Iris pigment epithelial cell (primary cell): ENCODE measurements at places on chromosomes 7 and 10.

GRCh38 chr7:50418526-50419290 lies 31.4 kb downstream of the FIGNL1 start:
- no peak for DNase-seq

- no peak for DNase-seq
Measured at GRCh38 chr7:21260939-21261338, 166.9 kb upstream of the SP4 start.

DNA sequence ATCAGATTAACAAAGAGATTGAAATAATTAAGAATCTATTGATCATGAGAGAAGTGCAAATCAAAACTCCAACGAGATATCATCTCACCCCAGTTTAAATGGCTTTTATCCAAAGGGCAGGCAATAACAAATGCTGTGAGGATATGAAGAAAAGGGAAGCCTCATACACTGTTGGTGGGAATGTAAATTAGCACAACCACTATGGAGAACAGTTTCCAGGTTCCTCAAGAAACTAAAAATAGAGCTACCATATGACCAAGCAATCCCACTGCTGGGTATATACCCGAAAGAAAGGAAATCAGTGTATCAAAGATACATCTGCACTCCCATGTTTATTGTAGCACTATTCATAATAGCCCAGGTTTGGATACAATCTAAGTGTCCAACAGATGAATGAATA lies 13.8 kb downstream of the FGL2 start:
- DNase-seq: no peak

DNA sequence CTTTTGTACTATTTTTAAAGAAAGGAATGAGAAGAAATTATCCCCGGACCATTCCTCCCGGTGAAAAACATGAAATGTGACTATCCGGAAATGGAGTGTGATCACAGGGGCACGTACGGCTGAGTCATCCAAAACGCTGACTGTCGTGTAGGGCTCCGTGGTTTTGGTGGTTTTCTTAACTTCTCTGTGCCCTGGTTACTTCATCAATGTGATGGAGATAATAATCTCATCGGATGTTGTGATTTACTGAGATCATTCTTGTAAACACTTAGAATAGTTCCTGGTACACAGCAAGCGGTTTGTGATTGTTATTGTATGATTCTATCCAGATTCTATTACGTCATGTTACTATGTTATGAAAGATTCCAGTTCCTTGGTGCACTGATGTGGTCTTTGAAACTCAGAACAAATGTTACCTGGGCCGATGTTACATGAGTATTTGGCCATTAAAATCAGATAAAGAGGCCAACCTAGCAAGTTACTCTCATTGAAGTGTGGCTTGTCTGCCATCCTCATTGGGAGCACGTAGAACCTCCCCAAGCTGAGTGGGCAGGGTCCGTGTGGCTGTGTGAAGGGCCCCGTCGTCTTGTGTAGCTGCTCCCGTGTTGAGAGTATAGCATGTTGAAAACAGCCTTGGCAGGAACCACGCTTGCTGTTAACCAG lies 99.5 kb downstream of the CAMK1D start:
- peak; percentile 94 for DNase-seq

- no peak for DNase-seq
Measured at GRCh38 chr10:17735166-17735941, 16.6 kb upstream of the TMEM236 start.

GRCh38 chr7:74037609-74038008 lies 9.6 kb downstream of the ELN start:
- DNase-seq: no peak

DNA sequence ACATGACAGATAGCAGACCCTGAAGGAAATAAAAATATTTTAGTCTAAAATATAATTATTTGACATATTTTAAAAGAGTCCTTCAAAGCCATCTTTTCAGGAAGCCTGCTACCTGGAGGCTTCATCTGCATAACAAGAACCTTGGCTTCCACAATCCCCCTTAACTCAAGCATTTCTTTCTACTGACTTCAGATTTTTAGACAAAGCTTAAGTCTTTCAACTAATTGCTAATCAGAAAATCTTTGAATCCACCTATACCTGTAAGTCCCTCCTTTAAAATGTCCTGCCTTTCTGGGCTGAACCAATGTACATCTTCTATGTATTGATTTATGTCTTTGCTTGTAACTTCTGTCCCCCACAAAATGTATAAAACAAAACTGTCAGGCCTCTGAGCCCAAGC lies 23.5 kb upstream of the PRF1 start:
- no peak for DNase-seq

DNA sequence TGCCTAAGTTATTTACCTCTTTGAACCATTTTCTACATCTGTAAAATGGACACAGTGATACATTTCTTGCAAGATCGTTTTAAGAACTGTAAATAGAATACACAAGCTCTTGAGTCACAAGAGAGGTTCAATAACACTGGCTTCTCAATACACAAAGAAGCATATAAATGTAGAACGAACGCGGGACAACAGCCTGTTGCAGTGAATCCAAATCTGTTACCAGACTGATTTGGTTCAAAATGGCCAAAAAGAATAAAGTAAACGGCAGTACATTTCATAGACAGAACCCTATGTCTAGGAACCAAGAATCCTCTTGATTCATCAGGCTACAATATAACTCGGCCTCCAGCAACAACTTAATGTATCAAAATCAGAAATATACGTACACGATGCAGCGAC lies 701 bp downstream of the MTPAP start:
- no peak for DNase-seq

GRCh38 chr10:86258941-86259340 lies 107.7 kb downstream of the GRID1 start:
- DNase-seq: no peak

DNA sequence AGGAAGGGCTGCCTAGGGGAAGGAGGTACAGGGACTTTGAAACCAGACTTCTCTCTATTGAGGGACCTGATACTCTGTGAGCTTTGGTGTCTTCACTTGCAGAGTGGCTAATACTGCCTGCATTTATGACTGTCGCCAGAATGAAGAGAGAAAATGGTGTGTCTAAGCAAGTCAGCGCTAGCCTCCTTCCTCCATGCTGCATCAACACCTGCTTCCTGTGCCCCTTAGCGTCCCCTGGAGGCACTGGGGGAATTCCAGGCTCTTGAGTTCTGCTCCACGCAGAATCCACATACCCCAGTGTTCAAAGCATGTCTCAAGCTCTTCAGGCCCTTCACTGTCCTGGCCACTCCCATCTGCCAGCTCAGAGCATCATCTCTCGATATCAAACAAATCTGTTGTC lies 140.5 kb downstream of the PKD1L1 start:
- DNase-seq: no peak

DNA sequence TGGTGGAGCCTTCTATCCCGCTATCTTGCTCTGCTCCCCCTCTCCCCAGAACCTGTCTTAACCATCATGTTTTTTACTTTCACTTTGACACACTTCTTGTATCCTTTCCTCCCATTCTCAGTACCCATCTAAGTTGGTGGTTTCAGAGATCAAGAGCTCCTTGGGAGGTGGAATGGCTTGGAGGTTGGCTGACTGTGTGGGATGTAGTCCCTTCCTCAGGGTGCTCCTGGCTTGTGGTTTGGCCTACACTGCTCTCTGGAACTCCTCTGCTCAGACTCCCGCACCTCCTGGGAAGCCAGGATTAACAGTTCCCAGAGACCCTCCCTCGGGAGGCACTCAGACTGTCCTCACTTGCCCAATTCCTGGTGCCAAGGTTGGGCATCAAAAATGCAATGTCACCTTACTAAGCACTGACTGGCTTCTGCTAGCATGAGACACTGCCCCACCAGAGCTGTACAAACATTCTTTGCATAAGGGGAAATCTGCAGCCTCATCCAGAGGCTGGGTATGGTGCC lies 93.1 kb upstream of the NAMPT start:
- no peak for DNase-seq

DNA sequence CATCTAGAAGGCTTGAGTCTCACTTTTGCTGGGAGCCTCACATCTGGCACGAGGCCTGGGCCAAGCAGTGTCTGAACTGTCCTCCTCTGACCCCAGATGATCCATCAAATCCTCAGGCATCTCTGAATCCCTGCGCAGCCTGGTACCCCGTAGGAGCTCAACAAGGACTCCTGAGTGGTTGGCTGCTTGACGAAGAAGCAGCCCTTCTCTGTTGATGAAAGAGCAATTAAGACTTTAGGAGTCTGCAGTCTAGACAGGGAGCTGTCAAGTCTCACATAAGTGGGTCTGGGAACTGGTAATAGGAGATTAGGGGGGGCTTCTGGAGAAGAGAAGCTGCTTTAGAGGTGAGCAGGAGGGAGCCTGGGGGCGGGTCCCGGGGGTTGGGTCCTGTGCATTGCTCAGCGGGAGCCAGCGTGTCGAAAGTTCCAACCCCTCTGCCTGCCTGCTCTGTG lies 326.0 kb downstream of the RPS24 start:
- no peak for DNase-seq

DNA sequence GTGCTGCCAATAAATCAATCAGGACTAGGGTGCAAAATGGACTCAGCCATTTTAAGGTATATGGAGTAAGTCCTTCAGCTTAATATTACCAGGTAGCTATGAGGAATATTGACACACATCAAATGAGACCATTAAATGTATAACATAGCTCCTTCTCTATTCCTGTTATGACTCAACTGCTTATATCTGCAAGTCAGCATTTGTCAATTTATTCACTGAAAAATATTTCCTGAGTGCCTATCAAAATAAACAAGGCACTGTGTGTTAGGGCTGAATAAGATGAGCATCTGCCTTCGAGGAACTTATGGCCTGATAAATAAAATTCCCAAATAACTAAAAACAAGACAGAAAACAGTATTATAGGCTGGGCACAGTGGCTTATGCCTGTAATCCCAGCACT lies 113.8 kb downstream of the CDK6 start:
- DNase-seq: peak; percentile 75

DNA sequence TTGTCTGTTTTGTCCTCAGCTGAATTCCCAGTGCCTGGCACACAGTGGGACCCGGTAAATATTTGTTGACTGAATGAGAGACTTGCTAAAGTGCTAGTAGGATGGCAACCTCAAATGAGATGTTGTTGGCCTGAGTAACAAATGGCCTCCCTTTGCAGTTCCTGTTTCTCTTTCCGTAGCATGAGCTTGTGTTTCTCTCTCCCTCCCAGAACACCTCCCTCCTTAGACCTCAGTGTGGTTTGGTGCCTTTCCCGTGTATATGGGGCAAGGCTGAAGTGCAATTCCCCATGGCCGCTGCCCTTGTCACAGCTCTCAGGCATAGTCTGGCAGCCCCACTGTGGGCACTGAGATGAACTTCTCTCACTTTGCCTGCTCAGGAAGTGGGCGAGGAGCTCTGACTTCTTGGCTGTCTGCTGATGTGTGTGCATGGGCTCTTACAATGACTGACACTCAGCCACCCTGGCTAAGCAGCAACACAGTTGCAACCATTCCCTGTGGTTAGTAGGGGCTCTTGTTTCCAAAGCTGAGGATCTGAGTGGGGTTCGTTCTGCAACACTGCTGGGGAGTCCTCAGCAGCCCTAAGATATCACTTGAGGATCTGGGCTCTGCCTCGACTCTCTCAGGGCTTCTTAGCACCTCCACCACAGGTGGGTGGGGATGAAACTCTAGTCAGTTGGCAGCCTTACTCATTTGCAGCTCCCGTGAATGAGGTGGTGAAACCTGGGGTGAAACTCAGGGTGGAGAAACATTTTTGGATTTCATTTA lies 136.1 kb downstream of the ICA1 start:
- no peak for DNase-seq

- DNase-seq: peak; percentile 95
Measured at GRCh38 chr10:17348501-17349349, 105.7 kb downstream of the ST8SIA6 start.

DNA sequence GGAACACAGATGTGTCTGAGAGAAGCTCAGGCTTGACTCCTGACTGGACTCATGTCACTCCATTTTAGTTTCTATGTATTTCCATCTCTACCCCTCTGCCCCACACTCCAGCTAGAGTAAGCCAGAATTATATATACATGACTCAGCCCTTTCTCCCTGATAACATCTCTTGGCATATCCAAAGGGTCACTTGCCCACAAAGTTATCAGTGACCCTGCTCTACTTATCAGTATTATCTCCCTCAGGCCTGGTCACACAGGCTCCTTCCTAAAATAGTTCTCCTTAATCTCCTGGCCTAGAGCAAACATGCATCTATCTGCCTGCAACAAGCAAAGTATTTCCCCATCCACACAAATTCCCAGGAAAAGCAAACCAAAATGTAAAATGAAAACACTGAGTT lies 598.3 kb downstream of the SUGCT start:
- DNase-seq: no peak

DNA sequence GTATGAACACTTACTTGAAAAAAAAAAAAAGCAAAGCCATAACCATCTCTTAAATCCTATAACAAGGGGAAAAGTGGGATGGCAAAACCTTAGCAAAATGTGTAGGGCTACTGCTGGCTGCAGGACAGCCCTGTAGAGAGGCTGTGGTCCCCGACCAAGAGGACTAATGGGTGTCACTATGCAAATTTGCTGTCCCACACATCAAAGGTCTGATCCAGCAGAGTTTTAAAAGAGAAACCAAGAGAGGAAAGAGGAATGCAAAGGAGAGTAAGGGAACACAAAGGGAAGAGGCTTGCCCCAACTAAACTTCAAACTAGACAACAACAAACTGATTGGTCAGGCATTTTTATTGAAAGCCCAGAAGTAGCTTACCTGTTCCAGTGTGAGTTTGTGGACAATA lies 3.1 kb upstream of the ZNRF2 start:
- DNase-seq: no peak

DNA sequence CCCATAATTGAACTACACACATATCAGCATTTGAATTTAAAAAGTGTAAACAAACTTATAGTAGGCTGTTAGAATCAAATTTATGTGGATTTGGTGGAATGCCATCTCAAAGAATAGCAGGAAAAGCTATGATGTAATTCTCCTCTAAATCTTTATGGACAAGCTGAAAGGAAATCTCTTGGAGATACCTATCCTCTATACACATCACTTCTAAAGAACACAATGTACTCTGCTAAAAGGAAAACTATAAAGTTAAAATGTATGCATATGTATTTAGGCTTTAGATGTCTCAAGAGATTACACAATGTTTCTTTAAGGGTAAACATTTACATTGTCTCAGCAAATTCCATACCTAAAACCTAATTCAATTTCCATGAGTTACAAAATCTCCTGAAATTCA lies 323.3 kb downstream of the CRPPA start:
- peak; percentile 10 for DNase-seq

DNA sequence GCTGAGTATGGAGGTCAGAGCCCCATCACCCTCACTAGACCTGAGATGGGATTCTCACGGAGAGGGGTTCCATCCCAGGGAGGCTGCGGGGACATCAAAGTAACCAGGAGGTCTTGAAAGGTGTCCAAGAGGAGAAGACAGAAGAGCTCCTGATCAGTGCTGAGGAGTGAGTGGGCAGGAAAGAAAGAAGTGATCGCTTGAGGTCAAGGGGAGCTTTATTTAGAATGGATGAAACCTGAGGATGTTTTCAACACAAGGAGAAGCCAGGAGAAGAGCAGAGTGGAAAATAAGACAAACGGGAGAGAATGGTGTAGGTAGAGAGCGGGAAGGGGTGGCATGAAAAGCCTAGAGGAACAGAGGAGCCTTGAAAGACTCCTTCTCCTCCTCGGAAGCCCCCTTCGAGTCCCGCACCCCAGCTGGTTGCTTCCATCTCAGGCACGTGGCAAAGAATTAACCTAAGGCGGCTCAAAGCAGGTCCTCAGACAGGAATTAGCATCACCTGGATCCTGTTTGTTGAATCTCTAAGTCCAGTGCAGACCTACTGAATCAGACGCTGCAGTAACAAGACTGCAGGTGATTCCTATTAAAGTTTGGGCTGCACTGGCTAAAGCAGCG lies 5.8 kb downstream of the SVIL start:
- DNase-seq: no peak
